ENCODE measurements at places on chromosomes 12 and 14. TPM values are rescaled to one million over a fixed set of nuclear protein-coding genes. Genes with fewer than 3 reads are reported as not detected.

DNA sequence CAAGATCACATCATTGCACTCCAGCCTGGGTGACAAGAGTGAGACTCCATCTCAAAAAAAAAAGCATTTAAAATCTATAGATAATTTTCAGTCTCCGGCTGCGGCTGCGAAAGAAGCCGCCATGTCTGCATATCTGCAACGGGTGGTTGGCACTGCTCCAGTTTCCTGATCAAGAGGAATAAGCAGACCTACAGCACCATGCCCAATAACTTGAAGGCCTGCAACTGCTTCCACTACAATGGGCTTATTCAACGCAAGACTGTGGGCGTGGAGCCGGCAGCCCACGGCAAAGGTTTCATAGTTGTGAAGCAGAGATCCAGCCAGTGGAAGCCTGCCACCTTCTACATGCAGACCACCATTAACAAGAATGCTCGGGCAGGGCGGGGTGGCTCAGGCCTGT lies 30.6 kb upstream of the EID3 start:
- no peak for DNase-seq

Gene LGMN
- total RNA-seq, result 119 TPM

Gene TMEM119
- 4.3 TPM for total RNA-seq

DNA sequence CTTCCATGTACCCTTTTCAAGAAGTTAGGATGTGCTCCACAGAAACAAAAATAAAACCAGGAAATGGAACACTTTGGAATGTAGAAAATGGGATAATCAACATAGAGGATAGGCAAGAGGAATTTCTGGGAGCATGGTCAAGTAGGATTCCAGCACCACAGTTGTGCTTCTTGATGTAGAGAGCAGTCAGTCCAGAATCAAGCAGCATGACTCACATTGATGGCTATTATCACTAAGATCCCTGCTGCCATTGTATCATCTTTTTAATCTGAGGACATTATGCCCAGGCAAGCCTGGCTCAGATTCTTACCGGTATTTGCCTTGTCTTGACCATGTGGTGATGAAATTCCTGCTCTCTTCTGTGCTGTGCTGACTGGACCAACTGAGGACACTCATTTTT lies 5.7 kb downstream of the ETFRF1 start:
- DNase-seq, result no peak

GRCh38 chr14:67940486-67941455 lies 121.2 kb downstream of the RAD51B start:
- no peak for DNase-seq

- DNase-seq, result no peak
These were observed 5.1 kb downstream of the GPRC5D start for GRCh38 chr12:12946686-12947355.

GRCh38 chr14:21029917-21030316 lies at the start of gene TPPP2:
TPPP2 (plus strand) TSS chr14:21030217; CDS start chr14:21030582, 365 bp downstream.
- no peak for DNase-seq

- DNase-seq, result no peak
These were observed 33.0 kb downstream of the HIGD1C start for GRCh38 chr12:50985322-50985721.

- DNase-seq, result no peak
These were observed 92.2 kb downstream of the FLRT2 start for GRCh38 chr14:85622106-85622505.

Gene PMCH
- total RNA-seq, result not detected

- no peak for DNase-seq
These were observed 69.5 kb upstream of the FOXN3 start for GRCh38 chr14:89486505-89486904.

Gene SLC39A9
- 36.0 TPM for total RNA-seq

DNA sequence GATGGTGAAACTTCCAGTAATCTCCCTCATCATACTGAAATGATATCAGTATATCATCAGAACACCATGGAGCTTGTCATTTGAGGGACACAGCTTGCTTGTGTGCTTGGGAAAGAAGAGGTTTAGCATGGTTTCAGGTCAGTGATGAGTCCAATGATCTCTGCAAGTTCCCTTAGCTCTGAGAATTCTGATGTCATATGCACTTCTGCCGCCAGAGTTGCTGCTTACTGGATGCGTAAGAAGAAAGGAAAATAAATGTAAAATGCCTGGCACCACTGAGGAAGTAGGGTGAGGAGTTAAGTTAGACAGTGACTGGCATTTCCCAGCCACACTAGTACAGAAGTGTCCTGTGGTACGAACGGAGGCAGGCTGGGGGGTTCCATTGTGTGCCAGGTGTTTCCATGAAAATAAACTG lies 22.6 kb downstream of the PRKCH start:
- no peak for DNase-seq

GRCh38 chr12:120316798-120317223 lies 10.8 kb downstream of the PLA2G1B start:
- DNase-seq, result no peak

DNA sequence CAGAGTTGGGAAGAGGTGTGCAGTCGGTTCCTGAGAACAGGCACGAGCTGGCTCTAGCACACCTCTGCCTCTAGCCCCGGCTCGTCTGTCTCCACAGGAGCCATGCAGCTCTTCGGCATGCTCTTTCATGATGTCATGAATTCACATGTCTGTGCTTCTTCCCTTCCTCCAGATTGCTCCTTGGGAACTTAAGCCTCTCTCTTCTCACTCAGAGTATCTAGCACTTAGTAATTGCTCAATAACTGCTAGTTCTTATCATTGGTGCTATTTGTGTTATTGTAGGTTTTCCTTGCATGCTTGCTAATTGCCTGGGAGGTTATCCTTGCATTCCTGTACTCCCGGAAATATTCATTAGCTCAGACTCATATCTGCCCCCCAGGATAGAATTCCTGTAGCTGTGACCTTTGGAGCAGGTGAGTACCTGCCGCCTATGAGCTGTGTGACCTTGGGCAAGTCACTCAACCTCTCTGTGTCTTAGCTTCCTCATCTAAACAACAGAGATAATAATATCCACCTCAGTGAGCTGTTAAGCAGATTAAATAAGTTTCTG lies 19.5 kb downstream of the FAM181A start:
- DNase-seq, result no peak

DNA sequence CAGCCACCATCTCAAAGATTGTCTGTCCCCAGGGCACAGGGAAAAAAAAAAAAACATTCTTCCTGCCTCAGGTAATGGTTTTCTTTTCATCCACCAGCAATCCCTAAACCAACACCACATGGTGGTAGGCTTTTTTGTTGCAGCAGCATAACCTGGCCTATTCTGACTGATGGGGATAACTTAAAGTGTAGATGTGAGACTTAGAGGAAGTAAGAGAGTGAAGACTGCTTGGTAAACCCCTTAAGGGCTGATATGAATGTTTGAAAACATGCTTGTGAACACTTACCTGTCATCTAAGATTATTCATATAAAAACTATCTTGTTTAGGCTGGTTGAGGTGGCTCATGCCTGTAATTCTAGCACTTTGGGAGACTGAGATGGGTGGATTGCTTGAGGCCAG lies 130.2 kb upstream of the RAP1B start:
- no peak for DNase-seq

DNA sequence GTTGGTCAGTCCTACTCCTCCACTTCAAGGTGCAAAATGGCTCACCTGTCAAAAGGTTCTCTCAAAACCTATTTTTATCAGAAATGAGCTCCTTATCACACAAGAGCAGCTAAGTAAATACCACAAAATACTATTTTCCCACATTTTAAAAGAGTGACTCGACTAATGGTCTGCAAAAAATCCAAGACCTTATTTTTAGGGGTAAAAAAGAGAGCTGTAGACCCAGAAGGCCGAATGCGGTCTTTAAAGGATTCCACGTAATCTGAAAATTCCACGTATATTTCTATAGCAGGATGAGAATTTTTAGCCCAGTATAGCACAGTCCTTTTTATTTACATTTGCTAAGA lies 3.8 kb downstream of the C14orf93 start:
- DNase-seq, result no peak

DNA sequence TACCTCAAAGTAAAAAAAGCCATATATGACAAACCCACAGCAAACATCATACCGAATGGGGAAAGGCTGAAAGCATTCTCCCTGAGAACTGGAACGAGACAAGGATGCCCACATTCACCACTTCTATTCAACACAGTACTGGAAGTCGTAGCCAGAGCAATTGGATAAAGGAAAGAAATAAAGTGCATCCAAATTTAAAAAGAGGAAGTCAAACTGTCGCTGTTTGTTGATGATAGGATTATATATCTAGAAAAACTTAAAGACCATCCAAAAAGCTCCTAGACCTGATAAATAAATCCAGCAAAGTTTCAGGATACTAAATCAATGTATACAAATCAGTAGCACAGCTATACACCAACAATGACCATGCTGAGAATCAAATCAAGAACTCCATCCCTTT lies 5.2 kb downstream of the NDUFA12 start:
- no peak for DNase-seq

DNA sequence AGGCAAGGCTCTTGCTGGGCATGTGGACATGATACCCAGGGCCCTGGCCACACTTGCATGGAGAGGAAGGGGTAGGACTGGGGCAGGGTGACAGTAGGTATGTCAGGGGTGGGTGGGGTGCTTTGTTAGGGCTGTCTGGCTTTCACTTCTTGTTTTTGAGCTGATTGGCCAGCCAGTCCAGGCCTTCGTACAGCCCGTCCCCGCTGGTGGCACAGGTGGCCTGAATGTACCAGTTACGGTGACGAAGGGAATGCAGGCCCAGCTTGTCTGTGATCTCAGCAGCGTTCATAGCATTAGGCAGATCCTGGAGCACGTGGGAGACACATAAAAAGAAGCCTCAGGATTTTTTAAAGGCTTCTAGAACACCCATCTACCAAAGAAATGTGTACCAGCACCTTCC lies 13.5 kb upstream of the FKBP11 start:
- DNase-seq, result no peak

GRCh38 chr14:69887740-69888657 lies 8.8 kb downstream of the SMOC1 start:
- DNase-seq, result no peak

GRCh38 chr12:12467264-12467663 lies 95.4 kb downstream of the DUSP16 start:
- DNase-seq, result no peak

Gene GNG2
- total RNA-seq, result 25.6 TPM

DNA sequence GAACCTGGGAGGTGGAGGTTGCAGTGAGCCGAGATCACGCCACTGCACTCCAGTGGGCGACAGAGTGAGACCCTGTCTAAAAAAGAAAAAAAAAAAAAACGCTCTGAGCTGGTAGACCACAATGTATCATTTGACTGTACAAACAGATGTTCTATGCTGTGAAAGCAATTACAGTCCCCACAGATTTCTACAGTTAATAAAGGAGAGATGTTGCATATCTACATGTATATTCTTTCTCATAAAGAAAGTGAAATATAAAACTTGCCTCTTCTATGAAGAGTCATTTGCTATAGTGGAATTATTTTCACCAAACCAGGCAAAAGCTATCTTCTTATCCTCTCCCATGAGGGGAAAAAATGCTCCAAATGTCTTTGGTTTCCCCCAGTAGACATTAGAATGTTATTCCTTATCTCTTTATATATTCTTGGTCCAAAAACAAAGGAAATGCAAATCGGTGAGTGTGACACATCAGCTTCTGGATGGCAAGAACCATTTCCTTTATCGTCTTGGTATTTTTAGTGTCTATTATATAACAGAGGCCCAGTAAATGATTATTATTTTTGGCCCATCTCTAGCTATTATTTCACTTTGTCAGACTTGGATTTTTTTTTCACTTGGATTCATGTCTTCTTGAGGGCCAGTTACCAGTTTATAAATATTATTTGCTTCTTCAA lies 230.4 kb downstream of the SSPN start:
- no peak for DNase-seq

GRCh38 chr12:75892731-75893408 lies 138.7 kb downstream of the PHLDA1 start:
- no peak for DNase-seq

GRCh38 chr12:1920971-1921370 lies 2.5 kb upstream of the CACNA2D4 start:
- no peak for DNase-seq

GRCh38 chr12:82057770-82058169 lies 298.6 kb upstream of the PPFIA2 start:
- DNase-seq, result no peak

Gene AHNAK2
- 9.7 TPM for total RNA-seq

DNA sequence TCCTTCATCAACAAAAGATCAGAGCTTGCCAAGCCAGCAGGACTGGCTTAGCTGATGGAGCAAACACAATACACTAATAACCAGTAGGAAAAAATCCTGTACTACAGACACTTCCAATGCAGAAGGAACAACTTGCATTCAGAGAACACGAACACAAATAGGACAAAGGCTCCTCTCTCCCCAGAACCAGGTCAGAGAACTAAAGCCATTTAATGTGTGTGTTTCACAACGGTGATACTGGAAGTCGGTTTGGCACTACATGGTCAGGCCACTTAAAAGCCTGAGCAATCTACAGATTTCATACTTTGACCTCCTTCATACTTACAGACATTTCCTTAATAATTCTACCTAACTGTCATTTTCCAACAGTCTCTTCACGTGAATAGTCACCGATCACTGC lies 6.3 kb downstream of the CS start:
- no peak for DNase-seq

Gene FSCB
- not detected for total RNA-seq

Gene PLEKHH1
- total RNA-seq, result 5.5 TPM

DNA sequence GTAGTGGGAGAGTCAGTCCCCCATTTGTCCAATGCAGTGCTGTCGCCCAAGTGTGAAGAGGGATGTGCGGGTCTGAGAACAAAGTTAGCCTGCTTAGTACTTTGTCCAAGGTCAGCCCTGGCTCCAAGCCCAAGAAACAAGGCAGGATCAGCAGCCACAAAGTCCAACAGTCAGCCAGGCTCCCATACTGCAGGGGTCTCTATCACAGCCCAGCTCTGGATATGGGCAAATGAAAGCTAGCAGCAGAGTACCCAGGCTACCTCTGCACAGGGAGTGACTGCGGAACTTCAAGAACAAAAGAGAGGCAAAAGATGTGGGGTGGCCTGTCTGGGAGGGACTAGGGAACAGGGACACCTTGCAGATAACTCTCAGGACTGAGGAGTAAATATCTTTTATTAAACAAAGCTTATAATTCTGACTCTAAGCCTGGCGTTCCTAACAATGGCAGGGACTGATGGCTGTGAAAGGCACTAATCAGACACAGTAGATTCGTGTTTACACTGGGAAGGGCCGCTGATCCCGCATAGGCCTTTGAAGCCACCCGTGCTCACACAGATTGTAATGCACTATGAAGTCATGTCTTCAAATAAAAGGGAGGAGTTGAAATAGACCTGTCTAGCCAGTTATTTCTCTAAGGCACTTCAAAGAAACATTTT lies 91.0 kb upstream of the EEA1 start:
- DNase-seq, result no peak

- peak; percentile 37 for DNase-seq
These were observed 16.0 kb upstream of the PLEKHH1 start for GRCh38 chr14:67517083-67517482.

All from left cardiac atrium (tissue), 4 donors.